ENCODE measurements at places on chromosomes 7 and 10.
A peak's percentile ranks its signal among the peaks of the same experiment; 100 is the strongest.

DNA sequence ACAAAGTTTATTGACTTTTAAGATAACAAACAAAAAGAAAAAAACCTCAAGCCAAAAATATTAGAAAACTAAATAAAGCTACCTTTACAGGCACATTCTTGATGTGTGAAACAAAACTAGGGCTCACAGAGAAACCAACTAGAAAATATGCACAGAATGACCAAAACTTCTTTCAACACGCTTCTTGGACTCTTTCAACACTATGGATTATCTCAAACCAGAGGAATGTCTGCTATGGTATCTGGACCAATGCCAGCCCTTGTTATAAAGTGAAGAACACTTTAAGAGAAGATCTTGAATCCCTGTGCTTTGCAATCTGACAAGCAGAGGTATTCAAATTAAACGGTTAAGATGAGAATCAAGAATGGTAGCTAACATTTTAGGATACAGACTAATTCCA is 76.6 kb downstream of the DNAJC1 start:
- DNase-seq: peak; percentile 86

GRCh38 chr7:55474944-55475854 is 97.1 kb downstream of the VOPP1 start:
- no peak for DNase-seq

DNA sequence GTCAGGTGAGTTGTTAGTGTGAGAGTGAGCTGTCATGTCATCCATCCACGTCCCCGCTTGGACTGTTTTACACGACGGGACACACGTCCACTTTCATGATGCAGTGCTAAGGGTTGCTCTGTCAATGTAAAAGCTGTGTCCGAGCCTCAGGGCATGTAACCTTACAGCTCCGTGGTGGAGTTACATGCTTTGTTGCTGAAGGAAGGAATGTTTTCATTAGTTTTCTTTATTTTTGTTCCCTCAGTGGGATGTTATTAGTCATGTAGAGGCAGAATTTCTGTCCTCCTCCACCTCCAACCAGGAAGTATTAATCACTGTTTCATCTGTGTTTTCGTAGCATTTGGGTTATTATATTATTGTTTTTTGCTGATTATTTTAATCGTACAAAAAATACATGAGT is 88.6 kb downstream of the NRG3 start:
- DNase-seq: no peak

- DNase-seq: peak; percentile 77
Measured at GRCh38 chr7:125668321-125668993, 738.8 kb upstream of the POT1 start.

GRCh38 chr7:1028775-1029636 is 15.3 kb upstream of the GPR146 start:
- DNase-seq: peak; percentile 82

GRCh38 chr7:67807826-67808225 is 811.2 kb downstream of the TYW1 start:
- no peak for DNase-seq

GRCh38 chr10:69445041-69445440 is 6.2 kb upstream of the TSPAN15 start:
- DNase-seq: no peak

- no peak for DNase-seq
Measured at GRCh38 chr10:101573885-101574753, 13.9 kb downstream of the POLL start.

DNA sequence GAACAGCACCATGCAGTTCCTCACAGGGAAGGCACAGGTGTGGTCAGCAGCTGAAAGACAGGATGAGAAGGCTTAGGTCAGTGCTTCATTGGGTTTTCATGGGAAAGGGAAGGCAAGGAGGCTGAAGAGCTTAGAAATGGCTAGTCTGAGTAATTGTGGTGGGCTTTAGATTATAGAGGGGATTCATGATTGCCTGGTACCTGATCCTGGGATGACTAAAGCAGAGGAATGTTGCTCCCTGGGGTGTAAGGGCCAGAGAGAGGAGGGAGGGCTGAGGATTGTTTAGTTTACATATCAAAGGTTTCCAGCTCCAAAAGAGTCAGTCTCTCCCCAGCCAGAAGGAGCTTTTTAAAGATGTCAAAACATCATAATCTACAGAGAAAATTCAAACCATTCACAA is 396.3 kb upstream of the POM121L12 start:
- no peak for DNase-seq

DNA sequence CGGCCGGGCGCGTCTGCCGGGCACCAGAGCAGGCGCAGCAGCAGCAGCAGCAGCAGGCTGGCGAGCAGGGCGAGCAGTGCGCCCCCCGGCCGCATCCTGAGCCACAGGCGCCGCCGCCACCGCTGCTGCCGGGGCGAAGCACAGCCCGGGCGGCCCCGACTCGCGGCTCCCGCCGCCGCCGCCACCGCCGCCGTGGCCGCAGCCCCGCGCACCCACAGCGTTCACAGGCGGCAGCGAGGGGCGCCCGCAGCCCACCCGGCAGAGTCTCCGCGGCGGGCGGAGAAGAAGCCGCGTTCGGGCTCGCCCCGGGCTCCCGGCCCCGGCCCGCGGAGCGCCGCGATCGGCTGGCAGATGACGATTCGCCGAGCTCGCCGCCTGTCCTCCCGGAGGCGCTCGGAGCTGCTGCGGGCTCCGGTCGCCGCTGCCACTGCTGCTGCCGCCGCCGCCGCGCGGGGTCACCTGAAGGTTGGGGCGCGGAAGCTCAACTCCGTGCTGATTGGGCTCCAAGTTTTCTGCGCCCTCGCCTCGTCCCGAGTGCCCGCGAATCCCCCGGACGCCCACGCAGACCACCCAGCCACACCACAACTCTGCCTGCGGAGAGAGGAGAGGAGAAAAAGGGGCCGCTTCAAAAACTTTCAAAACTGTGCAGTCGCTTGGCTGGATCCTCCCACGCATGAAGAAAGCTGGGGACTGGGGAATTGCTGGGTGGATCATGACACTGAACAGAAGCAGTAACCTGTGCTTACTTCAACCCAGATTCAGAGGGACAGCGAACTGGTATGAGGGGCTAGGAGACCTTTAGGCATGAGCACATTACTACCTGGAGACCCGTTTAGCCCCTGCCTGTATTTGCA is at the start of gene ST8SIA6:
ST8SIA6 (minus strand) TSS at position 435 of the 854 bp plus-strand sequence; CDS start at position 95, 340 bp downstream.
- DNase-seq: no peak

DNA sequence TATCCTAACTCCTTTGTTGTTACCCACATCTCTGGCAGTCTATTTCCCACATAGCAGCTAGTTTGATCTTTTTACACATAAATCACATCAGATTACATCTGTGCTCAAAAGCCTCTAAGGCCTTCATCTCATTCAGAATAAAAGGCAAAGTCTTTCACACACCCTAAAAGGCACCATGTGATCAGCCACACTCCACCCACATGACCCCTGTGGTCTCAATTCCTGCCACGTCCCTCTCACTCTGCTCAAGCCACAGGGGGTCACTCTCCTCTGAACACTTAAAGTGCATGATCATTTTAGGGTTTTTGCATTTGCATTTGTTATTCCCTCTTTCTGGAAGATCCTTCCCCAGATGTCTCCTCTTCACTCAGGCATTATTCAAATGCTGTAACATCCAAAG is 30.8 kb downstream of the ELAPOR2 start:
- DNase-seq: no peak

DNA sequence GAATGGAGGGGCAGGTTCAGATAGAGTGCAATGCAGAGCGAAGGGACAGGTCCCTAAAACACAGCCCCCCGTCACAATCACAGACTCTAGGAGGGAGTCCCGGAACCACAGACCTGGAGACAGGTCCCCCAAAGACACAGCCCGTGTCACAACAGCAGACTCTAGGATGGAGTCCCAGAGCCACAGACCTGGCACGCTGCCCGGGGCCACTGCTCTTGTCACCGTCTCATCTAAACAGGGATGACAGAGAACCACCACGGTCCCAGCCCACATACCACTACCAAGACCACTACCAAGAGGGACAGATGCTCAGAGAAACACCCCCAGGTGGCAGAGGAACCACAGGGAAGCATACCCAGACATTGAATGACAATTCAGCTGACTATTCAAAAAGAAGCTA is 183.9 kb downstream of the TCERG1L start:
- no peak for DNase-seq

DNA sequence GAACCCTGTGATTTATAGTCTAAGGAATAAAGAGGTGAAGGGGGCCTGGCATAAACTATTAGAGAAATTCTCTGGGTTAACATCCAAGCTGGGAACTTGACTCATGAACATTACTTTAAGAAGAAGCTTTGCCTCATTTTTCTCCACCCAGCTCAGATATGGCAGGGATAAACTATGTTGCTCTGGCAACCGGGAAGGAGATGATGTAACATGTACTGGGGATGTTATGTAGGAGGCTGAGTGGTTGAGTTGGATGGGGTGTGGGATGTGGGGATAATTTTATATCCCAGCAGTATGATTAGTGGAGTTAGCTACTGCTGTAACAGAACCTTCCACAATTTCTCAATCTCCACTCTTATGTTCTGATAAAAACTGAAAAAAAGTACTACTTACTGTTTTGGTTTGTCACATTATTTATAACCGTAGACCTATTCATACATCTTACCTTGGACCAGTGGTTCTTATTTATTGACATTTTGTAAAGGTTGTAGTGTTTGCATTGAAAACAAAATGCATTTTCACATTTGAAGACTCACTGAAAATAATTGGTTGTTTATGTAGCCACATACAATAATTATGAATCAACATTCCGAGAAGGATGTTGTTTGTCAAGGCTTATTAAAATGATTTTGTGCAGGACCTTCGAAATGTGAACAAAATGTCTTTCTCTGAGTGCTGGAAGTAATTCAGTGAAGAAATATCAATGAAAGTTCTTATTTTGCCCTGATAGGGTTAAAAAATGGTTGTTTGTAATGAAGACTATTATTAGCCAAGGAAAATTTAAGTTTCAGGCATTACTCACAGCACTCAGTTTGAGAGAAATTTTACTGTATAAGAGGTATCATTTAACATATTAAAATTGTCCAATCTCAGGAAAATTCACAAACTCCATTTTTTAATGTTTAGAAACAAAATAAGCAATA is 1.3 kb downstream of the OR2F2 start:
- DNase-seq: no peak

- DNase-seq: no peak
Measured at GRCh38 chr10:82529062-82529461, 654.1 kb downstream of the NRG3 start.

- DNase-seq: no peak
Measured at GRCh38 chr10:132668048-132668394, 117.9 kb downstream of the NKX6-2 start.

- no peak for DNase-seq
Measured at GRCh38 chr7:103715376-103716120, 269.5 kb upstream of the SLC26A5 start.

- no peak for DNase-seq
Measured at GRCh38 chr7:134307320-134307719, 9.4 kb downstream of the SLC35B4 start.

- DNase-seq: no peak
Measured at GRCh38 chr10:33001908-33002492, 44.0 kb upstream of the ITGB1 start.

GRCh38 chr10:13913897-13914296 is 327.1 kb downstream of the PRPF18 start:
- DNase-seq: no peak

DNA sequence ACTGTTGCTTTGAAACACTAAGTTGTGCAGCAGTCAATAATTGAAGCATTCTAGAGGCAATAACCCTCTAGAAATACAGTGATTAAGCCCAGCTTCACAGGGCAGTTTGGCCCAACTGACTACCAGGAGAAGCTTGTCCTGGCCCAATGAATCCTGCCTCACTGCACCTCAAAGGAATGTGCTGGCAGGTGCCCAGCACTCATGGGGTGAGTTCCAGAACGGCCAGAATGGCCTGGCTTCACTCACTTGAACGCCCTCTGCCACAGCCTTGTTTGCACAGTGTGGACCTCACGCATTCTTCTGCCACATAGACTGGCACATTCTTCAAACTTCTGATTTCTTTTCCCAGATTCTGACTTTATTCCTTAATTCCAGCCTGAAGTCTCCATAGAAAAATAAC is 6.6 kb upstream of the ITIH2 start:
- peak; percentile 12 for DNase-seq

- DNase-seq: no peak
Measured at GRCh38 chr7:8590791-8591190, 157.4 kb downstream of the NXPH1 start.

DNA sequence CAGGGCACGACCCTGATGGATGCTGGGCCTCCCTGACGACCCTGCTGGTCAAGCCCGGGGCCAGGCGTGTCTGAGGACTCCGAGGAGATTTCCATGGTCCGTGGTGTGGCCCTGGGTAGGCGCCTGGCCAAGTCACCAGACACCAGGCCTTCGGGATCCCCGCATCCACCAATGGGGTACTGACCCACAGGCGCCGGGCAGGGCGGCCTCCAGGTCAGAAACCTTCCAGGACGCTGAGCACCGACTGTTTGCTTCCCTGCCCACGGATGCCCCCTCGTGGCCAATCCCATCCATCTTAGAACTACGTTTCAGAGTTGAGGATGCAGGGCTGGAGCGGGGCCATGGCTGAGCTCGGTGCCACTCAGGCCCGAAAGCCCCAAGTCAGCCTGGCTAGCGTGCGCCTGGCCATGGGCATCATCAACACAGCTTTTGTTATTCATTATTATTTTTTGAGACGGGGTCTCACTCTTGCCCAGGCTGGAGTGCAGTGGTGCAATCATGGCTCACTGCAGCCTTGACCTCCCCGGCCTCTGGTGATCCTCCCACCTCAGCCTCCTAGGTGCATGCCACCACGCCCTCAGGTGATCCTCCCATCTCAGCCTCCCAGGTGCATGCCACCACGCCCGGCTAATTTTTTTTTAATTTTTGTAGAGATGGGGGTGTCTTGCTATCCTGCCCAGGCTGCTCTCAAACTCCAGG is 7.1 kb upstream of the AMZ1 start:
- DNase-seq: no peak

GRCh38 chr7:4001742-4002141 is 680.4 kb upstream of the FOXK1 start:
- DNase-seq: no peak

DNA sequence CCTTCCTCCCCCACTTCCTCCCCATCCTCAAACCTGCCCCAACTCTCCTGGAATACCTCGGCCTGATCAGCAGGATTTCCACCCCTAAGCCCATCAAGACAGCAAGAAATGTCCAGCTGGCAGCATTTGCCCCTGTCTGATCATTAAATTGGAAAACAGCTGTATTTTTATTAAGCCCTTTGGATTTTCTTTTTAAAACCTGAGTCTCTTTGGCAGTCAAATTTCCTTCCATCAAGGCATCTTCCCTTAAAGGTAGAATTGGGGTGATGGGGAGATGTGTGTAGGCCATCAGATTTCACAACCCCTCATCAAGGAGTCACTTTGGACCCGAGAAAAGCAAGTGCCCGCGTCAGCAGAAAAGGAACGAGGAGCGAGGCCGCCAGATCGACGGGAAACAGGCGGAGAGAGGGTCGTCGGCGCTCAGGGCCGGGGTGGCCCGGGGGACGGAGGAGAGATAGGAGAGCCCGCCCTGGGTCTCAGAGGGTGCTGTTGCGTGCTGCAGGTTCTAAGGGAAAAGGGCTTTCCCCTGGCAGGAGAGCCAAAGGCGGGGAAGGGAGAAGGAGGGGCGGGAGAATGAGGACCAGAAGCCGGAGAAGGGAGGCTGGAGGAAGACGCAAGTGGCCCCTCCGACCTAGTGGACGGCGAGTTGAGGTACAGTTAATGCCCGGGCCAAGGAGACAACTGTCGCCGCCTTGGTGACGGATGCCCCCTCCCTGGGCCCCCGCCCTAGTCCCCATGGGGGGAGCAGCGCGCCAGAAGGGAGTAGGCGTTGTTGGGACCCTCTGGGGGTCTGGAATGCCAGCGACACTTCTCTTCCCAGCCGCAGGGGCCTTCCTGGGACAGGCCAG is 11.5 kb upstream of the GATA3 start:
- no peak for DNase-seq

All from kidney epithelial cell (primary cell).